ENCODE measurements at places on chromosomes 7 and 10. TPM values are rescaled to one million over a fixed set of nuclear protein-coding genes. Genes with fewer than 3 reads are reported as not detected.

The METTL27 gene
- 6.2 TPM for total RNA-seq

- no peak for DNase-seq
- no peak overlapping the region for H3K4me3 ChIP-seq
- no peaks in the 10 kb centered on the region for H3K27me3 ChIP-seq
- H3K27ac ChIP-seq, result no peak overlapping the region
- H3K4me1 ChIP-seq, result no peaks in the 10 kb centered on the region
Measured at GRCh38 chr7:71937840-71938371, 474.2 kb downstream of the CALN1 start.

GRCh38 chr10:60237977-60238758 lies 151.5 kb downstream of the ANK3 start:
- no peak for DNase-seq
- no peak overlapping the region for H3K4me3 ChIP-seq
- no peaks in the 10 kb centered on the region for H3K4me1 ChIP-seq
- no peaks in the 10 kb centered on the region for H3K27me3 ChIP-seq
- H3K36me3 ChIP-seq, result no peaks in the 10 kb centered on the region

DNA sequence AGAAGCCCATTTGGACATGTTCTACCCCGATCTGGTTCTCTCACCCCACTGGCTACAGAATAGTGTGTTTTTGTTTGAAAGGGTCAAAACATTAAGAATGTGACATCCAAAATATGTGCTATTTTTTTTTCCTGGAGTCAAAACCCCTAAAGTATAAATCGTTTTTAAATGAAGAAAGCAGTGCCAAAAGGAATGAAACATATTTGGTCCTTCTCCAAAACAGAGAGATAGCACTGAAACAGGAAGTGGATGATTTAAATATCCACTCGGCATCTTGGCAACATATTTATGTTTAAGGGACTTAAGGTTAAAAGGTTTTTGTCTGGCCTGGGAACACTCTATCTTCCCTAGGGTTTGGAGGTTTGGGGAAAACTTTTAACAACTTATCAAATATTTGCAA lies 32.3 kb downstream of the CALD1 start:
- H3K4me1 ChIP-seq, result no peaks in the 10 kb centered on the region
- H3K4me3 ChIP-seq, result no peak overlapping the region
- no peaks in the 10 kb centered on the region for H3K36me3 ChIP-seq
- H3K27ac ChIP-seq, result no peak overlapping the region
- no peaks in the 10 kb centered on the region for H3K27me3 ChIP-seq

GRCh38 chr10:70905071-70906021 lies 17.0 kb upstream of the PCBD1 start:
- no peaks in the 10 kb centered on the region for H3K4me1 ChIP-seq
- no peaks in the 10 kb centered on the region for H3K27me3 ChIP-seq
- no peak overlapping the region for H3K4me3 ChIP-seq
- H3K27ac ChIP-seq, result no peak overlapping the region
- no peaks in the 10 kb centered on the region for H3K36me3 ChIP-seq
- no peak for DNase-seq

- no peaks in the 10 kb centered on the region for H3K36me3 ChIP-seq
- H3K27me3 ChIP-seq, result no peaks in the 10 kb centered on the region
- no peak for DNase-seq
- no peak overlapping the region for H3K27ac ChIP-seq
- no peak overlapping the region for H3K4me3 ChIP-seq
- no peaks in the 10 kb centered on the region for H3K4me1 ChIP-seq
Measured at GRCh38 chr10:56583316-56583715, 222.3 kb upstream of the ZWINT start.

The PRF1 gene
- total RNA-seq, result not detected

GRCh38 chr10:48252354-48252650 lies 22.2 kb downstream of the FRMPD2 start:
- no peak overlapping the region for H3K27ac ChIP-seq
- no peaks in the 10 kb centered on the region for H3K36me3 ChIP-seq
- no peak for DNase-seq
- no peaks in the 10 kb centered on the region for H3K27me3 ChIP-seq

The MACC1 gene
- total RNA-seq, result 17.1 TPM

The PSD gene
- total RNA-seq, result 5.6 TPM

The BTAF1 gene
- 39.1 TPM for total RNA-seq

- H3K27ac ChIP-seq, result no peak overlapping the region
- H3K36me3 ChIP-seq, result no peaks in the 10 kb centered on the region
- no peak for DNase-seq
- H3K4me3 ChIP-seq, result no peak overlapping the region
Measured at GRCh38 chr7:77822269-77822668, 23.7 kb downstream of the PHTF2 start.

DNA sequence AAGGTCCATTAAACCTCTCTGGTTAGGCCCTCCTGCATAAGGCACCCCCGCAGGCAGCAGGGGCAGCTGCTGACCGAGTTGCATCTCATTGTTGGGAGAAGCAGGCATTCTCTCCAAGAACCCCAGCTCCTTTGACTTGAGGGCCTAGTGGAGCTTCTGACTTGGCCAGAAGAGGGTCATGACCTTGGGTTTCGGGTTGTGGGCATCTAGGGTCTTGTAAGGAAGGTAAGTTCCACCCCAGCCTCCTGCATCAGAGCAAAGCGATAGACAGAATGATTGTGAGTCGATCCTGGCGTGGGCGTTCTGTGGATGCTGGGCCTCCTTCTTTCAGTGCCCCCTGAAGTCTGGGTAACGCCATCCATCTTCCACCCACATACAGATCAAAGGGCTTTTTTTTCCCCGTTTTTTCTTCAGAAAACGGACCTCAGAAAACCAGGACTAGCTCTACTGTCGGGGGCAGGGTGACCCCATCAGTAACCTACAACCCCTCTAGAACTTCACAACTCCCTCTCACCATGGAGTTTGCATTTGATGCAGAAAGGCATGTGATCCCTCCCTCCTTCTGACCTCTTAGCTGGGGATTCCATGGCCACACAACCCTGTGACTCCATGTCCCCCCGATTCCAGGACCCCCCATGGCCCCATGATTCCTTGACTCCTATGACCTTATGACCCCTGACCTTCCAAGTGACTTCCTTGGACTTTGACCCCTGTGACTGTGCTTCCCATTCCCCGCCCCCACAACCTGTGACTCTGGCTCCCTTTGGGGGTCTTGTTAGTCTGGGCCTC lies 3.0 kb downstream of the SEMA4G start:
- H3K4me1 ChIP-seq, result peaks cover 9% of the 10 kb centered on the region
- H3K4me3 ChIP-seq, result no peak overlapping the region
- 0 out of 2 replicates have a peak, but pooled peaks cover 3% of the 10 kb centered on the region for H3K27me3 ChIP-seq
- no peaks in the 10 kb centered on the region for H3K36me3 ChIP-seq

DNA sequence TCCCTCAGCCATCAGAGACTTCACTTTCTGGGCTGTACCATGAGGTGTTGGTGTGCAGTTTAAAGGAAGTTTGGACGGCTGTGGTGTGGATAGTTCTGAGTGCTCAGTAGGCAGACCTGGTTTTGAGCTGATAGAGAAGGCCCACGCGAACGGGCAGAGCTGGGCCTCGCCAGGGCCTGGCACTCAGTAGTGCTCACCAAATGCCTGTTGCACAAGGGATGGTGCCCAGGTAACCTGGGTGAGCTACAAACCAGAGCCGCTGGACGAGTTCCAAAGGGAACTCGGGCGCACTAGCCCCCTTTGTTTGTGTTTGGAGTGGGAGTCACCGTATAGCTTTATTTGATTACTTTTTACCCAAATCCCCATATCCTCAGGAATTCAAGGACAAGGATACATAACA lies 95.5 kb downstream of the LHPP start:
- H3K36me3 ChIP-seq, result no peaks in the 10 kb centered on the region
- no peaks in the 10 kb centered on the region for H3K27me3 ChIP-seq
- no peak for DNase-seq
- H3K4me1 ChIP-seq, result no peaks in the 10 kb centered on the region
- no peak overlapping the region for H3K27ac ChIP-seq

The WDFY4 gene
- not detected for total RNA-seq

DNA sequence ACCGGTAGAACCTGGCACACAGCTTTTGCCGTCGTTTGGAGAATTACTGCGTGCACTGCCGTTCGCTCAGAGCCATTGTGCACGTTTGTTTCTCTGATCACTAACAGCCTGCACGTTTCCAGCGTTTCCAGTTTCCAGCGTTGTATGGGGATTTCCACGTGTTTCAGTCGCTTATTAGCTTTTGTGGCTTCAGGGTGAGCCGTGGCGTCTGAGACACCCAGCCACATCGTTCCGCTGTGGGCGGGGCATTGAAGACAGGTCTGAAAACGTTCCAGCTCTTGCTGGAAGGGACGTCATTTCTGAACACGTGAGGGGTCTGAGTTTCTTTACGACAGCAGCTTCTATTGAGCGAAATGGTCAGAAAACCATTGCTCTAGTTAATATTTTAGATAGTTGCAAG lies 164.8 kb downstream of the DNAJB6 start:
- H3K27ac ChIP-seq, result no peak overlapping the region
- peaks cover 35% of the 10 kb centered on the region for H3K27me3 ChIP-seq
- H3K4me3 ChIP-seq, result no peak overlapping the region
- H3K4me1 ChIP-seq, result no peaks in the 10 kb centered on the region

The CCL24 gene
- not detected for total RNA-seq

DNA sequence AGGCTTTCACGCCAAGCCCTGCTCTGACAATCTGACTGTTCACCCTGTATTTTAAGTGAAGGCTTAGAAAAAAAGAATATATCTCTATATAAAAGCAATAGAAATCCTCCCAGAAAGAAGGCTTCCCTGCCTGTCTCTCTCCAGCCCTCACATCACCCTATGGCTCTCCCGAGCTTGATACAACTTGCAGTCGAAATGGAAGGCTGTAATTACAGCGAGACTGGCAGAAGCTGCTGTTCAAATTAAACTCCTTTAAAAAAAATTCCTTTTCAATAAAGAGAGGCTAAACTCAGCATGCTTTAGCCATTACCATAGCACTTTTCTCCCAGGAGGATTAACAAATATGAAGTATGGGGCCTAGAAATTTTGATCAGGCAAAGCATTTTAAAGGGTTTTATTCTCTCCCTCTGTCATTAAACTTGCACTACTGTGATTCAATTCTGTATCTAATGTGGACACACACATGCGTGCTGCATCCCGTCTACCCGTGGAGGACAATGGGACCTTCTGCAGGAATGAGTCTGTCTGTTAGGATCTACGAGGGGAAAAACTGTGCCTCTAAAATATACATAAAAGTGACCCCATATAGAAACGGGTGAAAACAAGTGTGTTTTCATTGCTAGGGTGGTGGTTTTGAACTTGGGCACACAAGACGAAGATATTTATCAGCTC lies 223.8 kb downstream of the USP6NL start:
- H3K27ac ChIP-seq, result no peak overlapping the region
- H3K27me3 ChIP-seq, result no peaks in the 10 kb centered on the region
- no peaks in the 10 kb centered on the region for H3K36me3 ChIP-seq
- H3K4me3 ChIP-seq, result no peak overlapping the region
- H3K4me1 ChIP-seq, result no peaks in the 10 kb centered on the region
- no peak for DNase-seq

The ABCF2 gene
- 51.0 TPM for total RNA-seq

The KNDC1 gene
- 19.3 TPM for total RNA-seq

DNA sequence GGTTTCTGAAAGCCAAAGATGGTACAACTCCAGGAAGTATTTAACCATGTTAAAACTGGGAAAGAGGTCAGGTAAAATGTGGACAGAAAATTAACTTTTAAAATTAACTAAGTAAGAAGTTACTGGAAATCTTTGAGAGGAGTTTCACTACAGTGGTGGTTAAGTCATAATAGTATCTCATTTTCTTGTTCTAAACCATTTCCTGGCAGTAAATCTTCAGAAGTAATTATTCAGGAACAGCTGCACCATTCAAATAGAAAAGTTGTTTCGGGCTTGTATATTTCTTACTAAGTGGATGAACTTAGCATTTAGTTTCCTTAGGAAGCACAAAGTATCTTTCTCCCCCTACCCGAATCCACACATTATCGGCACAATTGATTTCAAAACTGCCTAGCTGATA lies 27.1 kb downstream of the COPG2 start:
- H3K27ac ChIP-seq, result no peak overlapping the region
- no peak for DNase-seq
- H3K4me3 ChIP-seq, result no peak overlapping the region
- H3K36me3 ChIP-seq, result peaks cover 18% of the 10 kb centered on the region

DNA sequence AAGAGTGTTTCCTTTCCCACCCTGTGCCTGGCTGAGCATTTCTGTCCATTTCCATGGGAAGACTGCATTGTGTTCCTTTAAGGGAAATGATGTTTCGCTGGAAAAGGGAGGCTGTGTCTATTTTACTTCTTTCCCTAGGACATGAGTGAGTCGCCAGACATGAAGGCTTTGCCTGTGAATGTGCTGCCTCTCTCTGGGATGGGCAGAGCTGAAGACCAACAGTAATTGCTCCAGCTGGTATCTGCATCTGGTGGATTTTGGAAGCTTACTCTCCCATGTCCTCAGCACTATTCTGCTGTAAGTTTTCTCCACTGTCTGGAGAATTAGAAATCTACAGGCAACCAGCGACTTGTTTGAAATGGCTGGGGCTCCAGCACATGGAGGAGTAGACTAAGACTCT lies 264.6 kb upstream of the BMPER start:
- H3K4me1 ChIP-seq, result no peaks in the 10 kb centered on the region
- no peaks in the 10 kb centered on the region for H3K27me3 ChIP-seq
- no peak overlapping the region for H3K27ac ChIP-seq
- H3K4me3 ChIP-seq, result no peak overlapping the region
- no peak for DNase-seq

- H3K27me3 ChIP-seq, result no peaks in the 10 kb centered on the region
- no peak overlapping the region for H3K4me3 ChIP-seq
- DNase-seq, result no peak
- no peak overlapping the region for H3K27ac ChIP-seq
Measured at GRCh38 chr7:41501006-41501405, 201.9 kb downstream of the INHBA start.

GRCh38 chr10:125079091-125079600 lies 81.2 kb downstream of the CTBP2 start:
- H3K4me3 ChIP-seq, result no peak overlapping the region
- DNase-seq, result no peak

DNA sequence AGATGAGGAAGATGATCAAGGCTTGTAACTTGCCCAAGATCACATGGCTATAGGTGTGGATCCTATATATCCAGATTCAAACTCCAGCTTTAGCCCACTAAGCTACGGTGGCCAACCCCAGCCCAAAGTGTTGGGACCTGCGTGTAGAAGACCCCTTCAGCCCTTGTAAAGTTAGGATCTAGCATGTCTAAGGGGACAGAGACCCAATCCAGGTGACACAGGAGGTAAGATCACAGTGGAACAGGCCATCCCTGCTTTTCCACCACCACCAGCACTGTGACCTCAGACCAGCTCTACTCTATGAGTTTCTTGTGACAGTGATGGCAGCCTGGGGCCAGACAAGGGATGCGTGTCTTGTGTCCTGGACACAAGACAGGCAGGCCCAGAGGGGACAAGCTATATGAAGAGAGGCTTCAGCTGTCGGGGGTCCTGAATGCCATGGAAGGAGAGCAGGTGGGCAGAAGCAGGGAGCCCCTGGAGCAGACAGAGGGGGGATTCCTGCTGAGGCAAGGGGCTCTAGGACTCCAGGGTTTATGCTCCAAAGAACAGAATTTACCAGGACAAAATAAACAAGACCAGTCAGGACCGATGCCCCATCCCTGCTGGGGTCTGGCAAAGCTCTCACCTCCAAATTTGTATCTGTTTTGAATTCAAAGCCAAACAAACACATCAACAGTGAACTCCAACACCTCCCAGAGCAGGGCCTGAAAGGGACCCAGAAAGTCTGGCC lies 10.4 kb downstream of the GPRIN2 start:
- H3K4me3 ChIP-seq, result no peak overlapping the region
- H3K27me3 ChIP-seq, result 0 out of 2 replicates have a peak, but pooled peaks cover 2% of the 10 kb centered on the region
- peaks cover 5% of the 10 kb centered on the region for H3K4me1 ChIP-seq
- peaks cover 16% of the 10 kb centered on the region for H3K36me3 ChIP-seq
- H3K27ac ChIP-seq, result no peak overlapping the region

GRCh38 chr10:129048513-129048912 lies 418.5 kb upstream of the MGMT start:
- H3K36me3 ChIP-seq, result no peaks in the 10 kb centered on the region
- no peaks in the 10 kb centered on the region for H3K27me3 ChIP-seq
- DNase-seq, result no peak
- no peaks in the 10 kb centered on the region for H3K4me1 ChIP-seq
- H3K4me3 ChIP-seq, result no peak overlapping the region
- no peak overlapping the region for H3K27ac ChIP-seq
